ENCODE measurements at places on chromosomes 3 and 15.

GRCh38 chr3:174253940-174254339 is 605.2 kb upstream of the NAALADL2 start:
- DNase-seq: no peak

DNA sequence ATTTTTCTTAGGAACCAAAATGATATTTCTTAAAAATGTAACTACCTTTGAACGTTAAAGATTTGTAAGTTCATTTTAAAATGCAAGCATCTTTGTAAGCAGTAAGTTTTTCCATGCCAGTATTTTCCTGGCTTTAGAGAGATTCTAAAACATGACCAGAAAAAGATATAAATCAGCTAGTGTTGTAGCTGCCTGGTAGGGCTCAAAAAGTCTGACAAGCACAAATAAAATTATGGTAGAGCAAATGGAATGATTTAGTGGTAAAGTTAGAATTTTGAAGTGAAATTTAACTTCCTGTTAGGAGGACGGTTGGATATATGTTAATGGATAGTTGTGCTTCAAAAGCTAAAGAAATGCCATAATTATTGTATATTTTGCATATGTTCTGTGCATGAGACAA is 29.7 kb downstream of the GABRR3 start:
- DNase-seq: no peak

DNA sequence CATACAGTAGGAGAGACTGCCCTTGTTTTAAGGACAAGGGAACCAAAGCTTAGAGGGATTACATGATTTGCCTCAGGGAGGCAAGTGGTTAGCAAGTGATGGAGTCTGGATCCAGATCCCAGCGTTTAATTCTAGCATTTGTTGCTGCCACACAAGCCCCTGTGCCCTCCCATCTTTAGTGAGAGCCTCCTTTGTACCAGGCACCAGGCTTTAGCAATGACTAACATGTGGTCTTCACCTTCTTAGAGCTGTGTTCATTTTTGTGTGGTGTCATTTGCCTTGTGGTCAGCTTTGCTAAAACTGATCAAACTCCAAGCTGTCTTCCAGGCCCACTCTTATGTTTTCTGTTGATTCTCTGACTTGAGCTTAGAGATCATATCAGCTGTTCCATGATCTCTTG is 290.5 kb downstream of the RPLP1 start:
- peak; percentile 19 for DNase-seq

DNA sequence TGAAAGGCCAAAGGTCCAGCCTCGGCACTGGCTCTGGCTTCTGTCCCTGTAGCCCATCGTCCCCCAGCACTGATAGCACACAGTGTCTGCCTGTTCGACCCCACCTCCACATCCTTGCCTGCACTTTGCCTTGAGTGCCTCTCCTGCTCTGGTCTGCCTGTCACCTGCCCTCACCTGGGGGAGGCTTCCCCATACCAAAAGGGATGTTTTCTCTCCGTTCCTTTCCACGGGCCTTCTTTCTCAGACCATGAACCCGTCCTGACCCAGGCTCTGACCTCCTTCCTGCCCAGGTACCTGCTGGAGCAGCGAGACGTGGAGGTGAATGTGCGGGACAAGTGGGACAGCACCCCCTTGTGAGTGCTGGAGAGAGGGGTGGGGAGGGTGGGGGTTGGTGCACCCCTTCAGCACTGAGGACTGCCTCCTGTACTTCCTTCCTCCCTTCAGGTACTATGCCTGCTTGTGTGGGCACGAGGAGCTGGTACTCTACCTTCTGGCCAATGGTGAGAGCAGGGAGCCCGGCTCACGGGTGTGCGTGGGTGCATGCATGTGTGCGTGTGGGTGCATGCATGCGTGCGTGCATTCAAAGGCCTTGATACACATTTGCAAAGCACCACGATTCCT is 1.5 kb downstream of the ABTB1 start:
- DNase-seq: peak; percentile 20

DNA sequence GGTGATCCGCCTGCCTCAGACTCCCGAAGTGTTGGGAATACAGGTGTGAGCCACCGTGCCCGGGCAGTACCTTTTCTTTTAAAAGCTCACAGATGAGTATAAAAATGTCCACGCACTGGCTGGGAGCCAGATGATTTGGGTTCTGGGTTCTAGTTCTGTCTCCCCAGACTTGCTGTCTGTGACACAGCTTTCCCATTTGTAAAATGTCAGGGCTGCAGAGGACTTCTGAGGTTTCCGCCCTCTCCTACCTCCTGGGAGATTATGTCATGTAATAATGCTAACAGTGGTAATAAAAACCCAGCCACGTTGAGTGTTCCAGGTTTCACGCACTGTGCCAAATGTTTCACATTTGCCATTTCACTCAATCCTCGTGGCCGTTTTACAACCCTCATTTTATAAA is 1.3 kb upstream of the PPP4R2 start:
- no peak for DNase-seq

DNA sequence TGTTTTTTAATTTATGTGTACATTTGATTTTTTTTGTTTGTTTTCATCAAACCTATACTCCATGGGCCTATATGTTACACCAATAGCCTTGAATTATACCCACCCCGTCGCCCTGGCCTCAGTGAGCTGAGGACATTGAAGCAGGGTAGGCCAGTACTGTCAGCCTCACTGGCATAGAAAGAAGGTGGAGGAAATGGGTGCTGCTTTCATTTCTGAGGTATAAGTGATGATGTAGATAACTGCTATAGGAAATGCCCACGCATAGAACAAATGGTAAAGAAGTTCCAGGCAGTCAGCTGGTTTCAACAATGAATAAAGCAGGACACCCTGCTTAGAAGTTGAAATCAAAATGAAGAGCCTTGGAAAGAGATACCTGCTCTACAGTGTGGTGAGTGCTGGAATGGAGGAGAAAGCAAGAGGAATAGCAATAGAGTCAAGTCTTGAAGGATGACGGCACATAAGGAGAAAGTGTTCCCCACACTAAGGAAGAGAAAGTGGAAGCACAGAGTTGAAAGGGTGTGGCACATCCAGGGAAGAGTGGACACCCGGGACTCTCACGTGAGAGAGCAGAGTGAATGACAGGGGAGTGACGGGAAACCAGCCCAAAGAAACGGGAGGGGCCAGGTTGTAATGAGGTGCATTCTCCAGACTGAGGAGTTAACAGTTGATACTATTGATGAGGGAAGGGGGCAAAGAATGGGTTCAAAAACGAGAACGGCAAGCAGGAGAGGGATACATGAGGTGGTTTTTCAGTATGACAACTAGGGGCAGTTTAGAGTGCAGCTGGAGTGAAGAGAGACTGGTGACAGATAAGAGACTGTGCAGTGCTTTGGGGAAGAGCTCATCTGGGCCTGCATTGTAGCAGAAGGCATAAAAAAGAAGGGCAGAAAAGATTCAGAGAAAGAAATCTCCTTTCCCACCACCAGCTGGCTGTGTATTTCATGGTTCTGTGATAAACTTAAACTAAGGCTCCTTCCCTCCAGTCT is 70.5 kb downstream of the KLHL25 start:
- no peak for DNase-seq

GRCh38 chr3:30608598-30608947 is 2.2 kb downstream of the TGFBR2 start:
- no peak for DNase-seq

DNA sequence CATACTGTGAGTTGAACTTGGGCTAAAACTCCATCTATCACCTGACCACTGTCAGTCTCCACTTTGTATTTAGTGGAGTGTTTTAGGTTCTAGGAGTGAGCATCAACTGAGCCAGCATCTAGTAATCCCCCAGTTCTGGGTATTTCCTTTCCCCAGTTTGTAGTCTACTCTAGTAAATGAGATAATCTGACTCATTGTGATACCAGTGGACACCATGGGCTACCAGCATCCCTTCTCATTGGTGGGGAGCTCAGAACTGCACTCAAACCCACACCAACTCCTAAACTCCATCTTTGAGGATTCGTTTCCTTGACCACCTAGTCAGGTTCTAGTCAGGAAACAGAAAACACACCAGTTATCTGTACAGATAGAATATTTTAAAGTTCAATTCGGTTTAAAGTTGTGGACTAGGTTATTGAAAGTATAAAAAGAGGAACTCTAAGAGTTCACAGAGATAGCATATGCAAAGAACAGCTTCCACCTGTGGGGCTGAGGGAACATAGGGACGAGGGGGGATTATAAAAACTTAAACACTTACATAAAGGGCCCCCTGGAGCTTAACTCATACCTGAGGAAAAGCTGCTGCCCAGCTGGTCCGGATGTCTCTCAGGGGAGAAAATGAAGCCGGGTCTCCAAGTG is 36.0 kb downstream of the LEO1 start:
- DNase-seq: no peak

DNA sequence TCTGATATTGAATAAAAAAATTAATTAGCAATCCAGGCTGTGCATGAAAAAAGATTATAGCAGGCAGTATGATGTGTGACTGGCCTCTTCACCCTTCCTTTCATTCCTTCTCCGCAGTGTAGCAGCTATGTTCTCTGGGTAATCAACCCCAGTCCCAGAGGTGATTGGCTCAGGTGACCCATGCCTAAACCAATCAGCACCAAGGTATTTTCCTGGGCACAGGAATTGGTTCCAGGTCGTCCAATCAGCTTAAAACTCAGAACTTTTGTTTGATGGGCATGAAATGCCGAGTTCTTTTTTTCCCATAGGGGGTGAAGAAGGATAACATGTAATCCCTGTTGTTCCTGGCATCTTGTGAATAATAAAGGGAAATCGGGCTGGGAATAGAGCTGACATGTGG is 5.8 kb upstream of the BNC1 start:
- DNase-seq: no peak

DNA sequence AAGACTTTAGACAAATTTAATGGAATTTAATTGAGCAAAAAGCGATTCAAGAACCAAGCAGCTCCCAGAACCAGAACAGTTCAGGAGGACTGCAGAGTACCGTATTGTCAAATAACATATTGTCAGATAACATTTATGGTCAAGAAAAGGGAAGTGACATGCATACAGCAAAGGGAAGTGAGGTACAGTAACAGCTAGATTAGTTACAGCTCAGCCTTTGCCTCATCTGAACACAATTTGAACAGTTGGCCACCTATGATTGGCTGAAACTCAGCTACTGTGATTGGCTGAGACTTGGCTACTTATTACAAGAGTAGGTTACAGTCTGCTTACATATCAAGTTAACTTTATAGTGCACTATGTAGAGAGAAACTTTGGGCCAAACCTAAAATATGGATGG is 21.9 kb downstream of the ZFAND6 start:
- no peak for DNase-seq

- DNase-seq: no peak
These were observed 94.4 kb downstream of the ST6GAL1 start for GRCh38 chr3:187024536-187025226.

- DNase-seq: no peak
These were observed 740.5 kb downstream of the EPHA3 start for GRCh38 chr3:89847955-89848354.

DNA sequence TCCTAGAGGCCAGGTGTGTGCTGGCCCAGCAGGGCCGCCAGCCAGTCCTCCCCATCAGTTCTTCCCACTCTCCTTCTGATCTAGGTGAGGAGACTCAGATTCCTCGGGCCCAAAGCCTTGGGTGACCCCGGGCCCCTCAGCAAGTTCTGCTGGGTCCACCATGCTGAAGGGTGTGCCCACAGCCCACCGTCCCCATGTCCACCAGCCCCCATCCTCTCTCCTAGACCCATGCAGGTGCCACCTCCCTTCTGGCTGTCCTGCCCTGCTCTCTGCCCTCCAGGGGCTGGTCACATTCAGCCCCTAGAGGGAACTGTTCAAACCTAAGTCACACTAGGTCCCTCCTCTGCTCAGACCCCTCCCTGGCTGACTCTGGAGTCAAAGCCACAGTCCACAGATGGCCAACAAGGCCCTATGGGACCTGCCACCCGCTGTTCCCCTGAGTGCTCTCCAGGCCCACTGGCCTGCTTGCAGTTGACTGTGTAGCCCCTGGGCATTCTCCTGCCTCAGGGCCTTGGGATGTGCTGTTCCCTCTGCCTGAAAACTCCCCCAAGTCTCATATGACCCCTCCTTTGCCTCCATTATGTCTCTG is 878 bp upstream of the TLR9 start:
- DNase-seq: no peak

DNA sequence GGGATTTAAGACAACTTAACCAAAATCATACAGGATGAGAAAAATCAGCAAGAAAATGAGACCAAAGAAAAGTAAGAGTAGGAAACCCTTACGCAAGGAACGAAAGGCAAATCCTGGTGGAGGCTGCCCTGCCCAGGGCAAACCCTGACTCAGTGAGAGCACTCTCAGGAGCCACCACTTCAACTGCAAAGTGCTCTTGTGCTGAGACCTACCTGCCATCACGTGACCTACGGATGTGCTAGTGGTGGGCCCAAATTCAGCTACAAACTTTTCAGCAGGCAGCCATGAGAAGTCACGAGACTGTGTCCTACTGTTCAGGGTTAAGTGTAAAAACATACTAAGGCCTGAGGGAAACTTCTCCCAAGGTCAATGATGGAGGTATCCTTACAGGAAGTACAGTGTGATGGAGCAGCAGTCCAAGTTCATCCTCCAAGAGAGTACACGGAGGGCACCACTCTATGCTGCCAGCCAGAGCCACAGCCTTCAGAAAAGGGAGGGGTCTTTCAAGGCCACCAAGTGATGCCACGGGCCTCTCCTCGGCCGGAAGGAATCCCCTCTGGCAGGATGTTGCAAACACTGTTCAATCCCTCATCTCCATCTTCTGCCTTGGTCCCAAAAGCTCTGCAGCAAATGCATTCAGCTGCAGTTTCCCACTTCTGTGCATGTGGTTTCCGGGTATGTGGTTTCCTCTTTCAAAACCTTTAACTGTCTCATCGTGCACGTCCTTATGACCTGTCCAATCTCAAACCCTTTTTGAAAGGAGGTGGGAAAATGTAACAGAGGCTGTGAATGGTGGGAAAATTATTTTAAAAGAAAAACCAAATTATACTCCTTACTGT is 9.5 kb downstream of the CHSY1 start:
- DNase-seq: peak; percentile 54

DNA sequence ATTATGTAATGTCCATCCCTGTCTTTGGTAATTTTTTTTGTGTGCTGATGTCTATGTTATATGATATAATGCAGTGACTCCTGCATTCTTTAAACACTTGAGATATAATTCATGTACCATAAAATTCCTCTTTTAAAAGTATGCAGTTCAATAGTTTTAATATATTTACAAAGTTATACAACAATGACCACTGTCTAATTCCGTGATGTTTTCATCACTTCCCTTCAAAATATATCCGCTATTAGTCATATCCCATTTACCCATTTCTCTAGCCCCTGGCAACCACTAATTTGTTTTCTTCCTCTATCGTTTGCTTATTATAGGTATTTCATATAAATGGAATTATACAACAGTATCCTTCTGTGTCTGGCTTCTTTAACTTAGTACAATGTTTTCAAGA is 64.9 kb upstream of the SUCLG2 start:
- DNase-seq: no peak

DNA sequence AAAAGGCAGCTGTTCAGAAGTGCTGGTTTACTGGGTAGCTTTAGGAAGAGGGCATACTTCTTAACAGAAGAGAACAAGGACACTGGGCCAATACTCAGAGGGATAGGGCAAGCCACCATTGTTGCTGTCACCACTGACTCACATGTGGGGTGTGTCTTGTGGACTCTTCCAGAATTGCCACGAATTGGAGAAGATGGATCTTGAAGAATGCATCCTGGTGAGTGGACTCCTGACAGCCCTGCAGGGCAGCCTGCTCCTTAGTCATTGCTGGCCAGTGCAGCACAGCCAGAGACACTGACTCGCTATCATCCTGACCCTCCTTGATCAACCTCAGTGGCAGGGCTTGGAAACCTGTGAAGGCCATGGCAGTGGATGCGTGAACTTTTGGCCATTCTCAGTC is 62.3 kb downstream of the UBP1 start:
- no peak for DNase-seq

Data from activated T-cell treated with anti-CD3 and anti-CD28 coated beads, Interleukin-2, amount 50 U/mL, for 48 hours (primary cell).